ENCODE measurements at places on chromosomes 4 and X. TPM values are rescaled to one million over a fixed set of nuclear protein-coding genes. Genes with fewer than 3 reads are reported as not detected.
A peak's percentile ranks its signal among the peaks of the same experiment; 100 is the strongest.

DNA sequence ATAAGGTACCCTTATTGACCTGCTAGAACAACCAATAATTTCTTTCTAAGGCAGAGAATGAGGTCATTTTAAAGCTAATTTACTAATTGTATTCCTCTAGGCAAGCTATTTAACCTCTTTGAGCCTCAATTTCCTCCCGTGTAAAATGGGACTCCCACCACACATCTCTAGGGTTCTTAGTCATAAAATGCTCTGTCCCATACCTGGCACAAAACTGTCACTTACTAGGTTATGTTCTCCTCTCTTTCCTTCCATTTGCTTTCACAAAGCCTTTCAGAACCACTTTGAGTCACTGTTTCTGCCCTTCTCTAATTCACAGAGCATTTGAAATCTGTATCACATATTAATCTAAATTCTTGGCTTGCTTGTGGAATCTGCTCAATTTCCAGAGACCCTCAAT lies 2.4 kb upstream of the GPR82 start:
- H3K36me3 ChIP-seq: no peaks in the 10 kb centered on the region
- no peaks in the 10 kb centered on the region for H3K4me1 ChIP-seq
- no peak for DNase-seq
- no peak overlapping the region for H3K27ac ChIP-seq
- H3K27me3 ChIP-seq: no peaks in the 10 kb centered on the region

GRCh38 chr4:76665153-76665552 lies 230.1 kb downstream of the SHROOM3 start:
- H3K4me3 ChIP-seq: no peak overlapping the region
- H3K27me3 ChIP-seq: no peaks in the 10 kb centered on the region

GRCh38 chr4:11593576-11594116 lies 165.0 kb upstream of the HS3ST1 start:
- H3K4me3 ChIP-seq: no peak overlapping the region
- no peaks in the 10 kb centered on the region for H3K4me1 ChIP-seq
- no peaks in the 10 kb centered on the region for H3K36me3 ChIP-seq

CLIC2 gene
- 0.80 TPM for total RNA-seq

DNA sequence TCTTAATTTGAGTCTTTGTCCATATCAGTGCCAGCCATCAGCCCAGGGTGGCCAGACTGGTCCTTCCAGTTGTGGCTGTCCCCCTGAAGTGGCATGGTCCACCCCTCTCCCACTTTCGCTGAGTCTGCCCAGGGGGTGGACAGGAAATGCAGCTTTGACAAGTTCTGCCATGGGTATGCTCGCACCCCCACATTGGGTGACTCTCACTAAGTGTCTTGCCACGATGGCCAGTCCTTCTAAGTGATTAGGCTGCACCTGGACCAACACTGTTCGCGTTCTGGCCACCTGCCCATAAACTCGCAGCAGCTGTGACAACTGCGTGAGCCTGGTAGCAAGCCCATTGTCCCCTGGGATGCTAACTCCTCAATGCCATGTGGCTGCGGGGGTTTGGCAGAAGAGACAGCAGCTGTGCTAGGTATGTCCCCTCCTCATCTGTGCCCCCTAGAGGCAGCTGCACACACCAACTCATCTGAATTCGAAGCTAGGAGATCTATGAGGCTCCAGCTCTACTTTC lies 10.0 kb upstream of the LNX1 start:
- no peak overlapping the region for H3K4me3 ChIP-seq
- H3K27me3 ChIP-seq: no peaks in the 10 kb centered on the region
- DNase-seq: no peak
- H3K36me3 ChIP-seq: no peaks in the 10 kb centered on the region
- no peaks in the 10 kb centered on the region for H3K4me1 ChIP-seq

- no peak overlapping the region for H3K27ac ChIP-seq
- DNase-seq: no peak
- H3K27me3 ChIP-seq: no peaks in the 10 kb centered on the region
- H3K4me3 ChIP-seq: no peak overlapping the region
- H3K36me3 ChIP-seq: no peaks in the 10 kb centered on the region
Observed at GRCh38 chrX:119455264-119455663, 13.0 kb upstream of the SLC25A5 start.

DNA sequence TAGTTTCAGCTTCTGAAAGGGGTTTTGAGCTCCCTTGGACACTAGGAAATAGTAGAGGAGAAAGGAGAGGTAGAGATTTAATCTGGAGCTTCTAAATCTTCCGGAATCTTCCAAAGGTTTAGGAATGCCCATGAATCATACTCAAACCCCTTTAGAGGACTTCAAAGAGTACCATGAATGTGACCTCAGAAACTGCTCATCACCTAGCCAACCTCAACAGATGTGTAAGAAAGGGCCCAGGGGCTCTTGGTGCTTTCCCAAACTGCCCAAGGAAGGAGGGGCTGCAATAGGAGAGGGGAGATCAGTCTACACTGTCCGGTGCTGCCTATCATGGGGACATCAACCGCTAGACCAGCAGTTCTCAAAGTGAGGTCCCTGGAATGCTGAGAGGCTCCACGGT lies 109.1 kb downstream of the RBM47 start:
- no peaks in the 10 kb centered on the region for H3K27me3 ChIP-seq
- H3K4me1 ChIP-seq: no peaks in the 10 kb centered on the region
- H3K27ac ChIP-seq: no peak overlapping the region
- no peak for DNase-seq

PPBP gene
- total RNA-seq: not detected

PGAM4 gene
- not detected for total RNA-seq

DNA sequence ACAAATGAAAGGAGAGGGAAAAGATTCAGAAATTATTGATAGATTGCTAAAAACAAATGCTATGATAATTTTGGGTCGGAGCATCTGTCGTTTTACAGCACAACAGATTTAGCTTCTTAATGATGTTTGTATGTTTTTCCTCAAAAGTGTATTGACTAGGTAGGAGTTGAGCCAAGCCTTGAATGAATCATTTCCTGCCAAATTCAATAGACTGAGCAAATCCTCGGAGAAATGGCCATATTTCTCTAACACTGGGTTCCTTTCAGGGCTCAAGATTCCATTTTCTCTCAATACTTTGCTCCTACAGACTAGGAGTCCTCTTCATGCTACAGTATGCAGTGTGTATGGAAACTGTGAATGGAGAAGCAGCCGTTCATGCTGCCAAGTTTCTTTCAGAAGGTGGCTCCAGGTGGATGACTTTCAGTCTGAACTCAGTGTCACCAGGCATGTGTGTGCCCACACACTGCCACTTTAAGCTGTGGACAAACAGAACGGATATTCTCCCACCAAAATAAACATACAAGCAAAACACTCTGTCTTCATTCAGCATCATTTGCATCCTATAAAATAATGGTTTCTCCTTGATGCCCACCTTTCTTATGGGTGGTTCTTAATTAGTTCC lies 146.0 kb downstream of the TBL1X start:
- no peaks in the 10 kb centered on the region for H3K27me3 ChIP-seq

DNA sequence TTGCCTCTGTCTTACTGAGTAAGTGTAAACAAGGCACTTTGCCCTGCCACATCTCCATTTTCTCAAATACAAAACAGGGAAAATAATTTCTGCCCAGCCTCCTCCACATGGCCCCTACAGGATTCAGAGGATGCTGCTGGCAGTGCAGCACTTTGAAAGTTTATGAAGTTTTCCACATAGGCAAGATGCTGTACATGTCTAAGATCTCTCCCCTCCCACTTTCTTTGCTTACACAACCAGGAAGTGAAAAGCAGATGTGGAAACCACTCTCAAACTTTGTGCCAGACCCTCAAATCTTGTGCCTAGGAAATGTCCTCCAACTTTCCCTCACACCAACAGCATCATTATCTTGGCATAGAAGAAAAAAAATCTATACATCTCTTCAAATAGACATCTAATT lies 257.0 kb upstream of the LDB2 start:
- no peaks in the 10 kb centered on the region for H3K27me3 ChIP-seq
- H3K36me3 ChIP-seq: no peaks in the 10 kb centered on the region
- no peak overlapping the region for H3K27ac ChIP-seq
- no peak overlapping the region for H3K4me3 ChIP-seq

SFRP2 gene
- 0.26 TPM for total RNA-seq

VGLL1 gene
- total RNA-seq: not detected

- no peaks in the 10 kb centered on the region for H3K27me3 ChIP-seq
- no peaks in the 10 kb centered on the region for H3K36me3 ChIP-seq
- H3K27ac ChIP-seq: no peak overlapping the region
- H3K4me3 ChIP-seq: no peak overlapping the region
Observed at GRCh38 chr4:159143687-159144086, 40.8 kb downstream of the RAPGEF2 start.

DNA sequence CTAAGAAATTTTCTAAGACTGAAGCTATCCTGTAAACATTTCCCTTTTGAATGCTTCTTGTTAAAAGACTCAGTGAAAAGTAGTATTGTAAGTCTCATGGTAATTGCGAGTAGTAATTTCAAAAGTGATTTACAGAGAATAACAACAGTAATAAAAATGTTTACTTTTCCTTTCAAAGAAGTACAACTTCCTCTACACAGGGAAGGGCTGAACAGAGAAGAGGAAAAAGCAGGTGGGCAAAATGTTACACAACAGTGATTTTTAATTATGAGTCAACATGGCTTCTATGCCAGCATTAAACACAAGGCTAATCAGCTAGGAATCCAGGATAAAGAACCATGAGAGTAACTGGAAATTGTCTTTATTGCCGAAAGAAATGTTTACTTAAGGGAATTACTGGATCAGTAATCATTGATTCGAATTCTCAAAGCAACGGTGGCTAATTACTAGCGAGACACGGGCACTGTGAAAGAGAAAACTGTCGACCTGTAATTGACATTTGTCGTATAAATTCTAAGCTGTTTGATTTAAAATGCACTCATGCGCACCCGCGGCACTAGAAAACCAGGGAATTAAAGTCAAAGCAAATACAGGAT lies 15.4 kb downstream of the UTP3 start:
- peak overlapping the region; percentile 87 for H3K27ac ChIP-seq
- no peaks in the 10 kb centered on the region for H3K27me3 ChIP-seq
- peaks cover 11% of the 10 kb centered on the region for H3K4me1 ChIP-seq
- no peak for DNase-seq
- peak overlapping the region; percentile 67 for H3K4me3 ChIP-seq

DNA sequence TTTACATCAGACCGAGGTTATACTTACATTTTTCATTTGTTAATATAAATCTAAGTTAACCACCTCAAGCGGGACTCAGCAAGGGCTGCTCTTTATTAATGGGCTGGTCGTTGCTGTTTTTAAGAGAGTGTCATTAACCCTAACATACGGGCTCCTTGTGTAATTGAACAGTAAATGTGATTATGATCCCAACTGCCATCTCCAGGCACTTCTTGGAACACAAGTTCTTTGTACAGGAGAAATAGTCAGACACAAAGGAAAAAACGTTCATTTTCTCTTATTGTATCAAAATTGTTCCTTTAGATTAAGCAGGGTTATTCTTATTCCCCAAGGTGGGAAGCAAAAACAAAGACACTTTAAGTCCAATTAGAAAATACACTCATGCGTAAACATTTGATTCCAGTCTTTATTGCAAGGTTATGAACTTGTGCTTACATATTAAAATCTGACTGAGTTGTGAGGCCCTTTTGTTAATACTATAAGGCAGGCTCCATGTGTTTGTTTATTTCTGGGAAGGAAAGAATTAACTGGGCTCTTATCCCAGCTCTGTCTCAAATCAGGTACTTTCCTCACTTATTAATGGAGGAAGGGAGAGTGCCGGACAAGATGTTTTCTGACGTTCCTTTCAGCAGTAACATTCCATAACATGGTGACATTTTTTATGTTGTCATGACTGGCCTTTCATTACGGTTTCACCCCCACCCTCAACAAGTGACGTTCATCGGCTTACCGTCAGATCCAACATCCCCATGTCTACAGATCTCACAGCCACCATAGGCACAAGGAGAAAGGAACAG lies 95.9 kb downstream of the RASL11B start:
- no peaks in the 10 kb centered on the region for H3K27me3 ChIP-seq
- no peak for DNase-seq
- H3K27ac ChIP-seq: no peak overlapping the region
- no peaks in the 10 kb centered on the region for H3K36me3 ChIP-seq

DNA sequence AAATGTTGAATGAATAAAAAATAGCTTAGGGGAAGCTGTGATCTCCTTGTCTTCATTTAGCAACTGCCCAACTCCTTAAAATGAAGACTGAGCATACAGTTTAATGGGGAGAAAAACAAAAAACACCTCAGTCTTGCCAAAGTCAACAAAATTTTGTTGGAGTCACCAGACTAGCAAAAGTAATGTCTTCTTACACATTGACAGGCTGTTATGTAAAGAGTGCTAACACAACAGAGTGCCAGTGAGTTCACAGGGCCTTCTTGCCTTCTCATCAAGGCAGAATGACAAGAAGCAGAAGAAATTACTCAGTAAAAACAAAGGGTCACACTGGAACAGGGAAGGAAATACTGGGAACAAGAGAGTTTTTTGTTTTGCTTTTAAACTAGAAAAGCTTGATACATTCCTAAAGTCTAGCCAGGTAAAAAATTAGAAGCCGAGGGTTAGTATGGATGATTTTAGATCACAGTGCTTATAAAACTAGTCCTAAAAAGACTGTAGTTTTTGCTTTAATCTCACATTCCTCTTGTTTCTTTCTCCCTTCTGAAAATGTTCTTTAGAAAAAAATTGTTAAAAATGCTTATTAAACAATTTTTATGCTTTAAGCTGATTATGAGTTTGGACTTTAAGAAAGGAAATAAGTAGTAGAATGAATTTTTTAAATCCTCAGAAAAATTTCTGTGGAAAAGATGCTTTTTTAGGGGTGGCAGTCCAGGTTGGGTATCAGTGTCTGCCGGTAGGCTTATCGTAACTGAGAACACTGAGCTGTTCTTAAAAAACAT lies 38.7 kb upstream of the FRAS1 start:
- no peaks in the 10 kb centered on the region for H3K27me3 ChIP-seq
- H3K4me3 ChIP-seq: no peak overlapping the region
- no peak overlapping the region for H3K27ac ChIP-seq
- no peaks in the 10 kb centered on the region for H3K4me1 ChIP-seq

TMPRSS11F gene
- not detected for total RNA-seq

KLF8 gene
- 0.13 TPM for total RNA-seq

DNA sequence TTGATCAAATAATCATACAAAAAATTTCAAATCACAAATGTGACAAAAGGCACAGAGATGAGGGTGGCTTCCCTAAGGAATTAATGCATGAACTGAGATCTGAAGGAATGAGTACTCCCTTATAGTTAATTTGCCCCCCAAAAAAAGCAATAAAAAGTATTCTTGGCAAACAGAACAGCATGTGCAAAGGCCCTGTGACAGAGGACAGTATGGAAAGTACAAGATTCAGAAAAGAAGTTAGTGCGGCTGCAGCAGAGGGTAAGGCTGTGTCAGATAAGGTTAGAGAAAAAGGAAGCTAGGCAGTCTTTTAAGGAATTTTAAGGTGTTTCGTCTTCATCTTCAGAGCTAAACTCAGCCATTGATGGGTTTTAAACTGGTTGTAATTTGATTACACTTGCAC lies 7.4 kb downstream of the DDX60L start:
- no peaks in the 10 kb centered on the region for H3K4me1 ChIP-seq
- no peak overlapping the region for H3K4me3 ChIP-seq
- DNase-seq: no peak
- no peaks in the 10 kb centered on the region for H3K27me3 ChIP-seq
- H3K27ac ChIP-seq: no peak overlapping the region

Measured in Panc1 (cell line).